Neural progenitor cell (in vitro differentiated cells): ENCODE measurements at places on chromosomes 4 and X.
A peak's percentile ranks its signal among the peaks of the same experiment; 100 is the strongest.

- DNase-seq: no peak
These were observed 167.8 kb downstream of the ZNF330 start for GRCh38 chr4:141388481-141388880.

- DNase-seq: no peak
These were observed 1380.4 kb downstream of the STIM2 start for GRCh38 chr4:28241021-28241420.

- DNase-seq: no peak
These were observed 41.0 kb upstream of the PDLIM5 start for GRCh38 chr4:94410678-94411206.

DNA sequence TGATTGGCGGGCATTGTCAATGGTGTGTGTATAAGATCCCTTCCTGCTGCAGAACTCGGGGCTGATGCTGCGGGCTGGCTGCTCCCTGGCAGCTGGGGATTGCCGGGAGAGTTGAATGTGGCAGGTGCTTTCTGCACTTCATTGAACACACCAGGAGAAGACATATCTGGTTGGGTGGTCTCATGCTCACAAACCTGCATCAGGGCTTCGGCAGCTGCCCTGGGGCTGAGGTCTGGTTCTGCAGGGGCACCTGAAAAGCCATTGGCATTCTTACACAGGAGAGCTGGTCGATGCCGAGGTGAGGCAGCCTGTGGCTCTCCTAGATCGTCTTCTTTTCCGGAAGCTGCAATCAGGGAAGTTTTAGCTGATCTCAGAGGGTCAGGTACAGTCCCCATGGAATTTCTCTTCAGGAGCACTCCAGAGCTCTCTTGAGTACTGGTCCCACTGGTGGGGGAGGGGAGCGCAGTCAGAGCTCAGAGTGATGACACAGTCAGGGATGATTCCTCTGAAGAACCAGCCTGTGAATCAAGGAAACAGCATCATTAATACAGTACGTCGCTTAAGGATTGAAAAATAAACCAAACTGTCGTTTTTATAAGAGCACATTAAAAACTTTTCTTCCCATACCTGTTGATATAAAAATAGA is 57.8 kb downstream of the GPRIN3 start:
- DNase-seq: no peak

- DNase-seq: peak; percentile 62
These were observed 275.1 kb downstream of the GPM6A start for GRCh38 chr4:175536852-175537453.

DNA sequence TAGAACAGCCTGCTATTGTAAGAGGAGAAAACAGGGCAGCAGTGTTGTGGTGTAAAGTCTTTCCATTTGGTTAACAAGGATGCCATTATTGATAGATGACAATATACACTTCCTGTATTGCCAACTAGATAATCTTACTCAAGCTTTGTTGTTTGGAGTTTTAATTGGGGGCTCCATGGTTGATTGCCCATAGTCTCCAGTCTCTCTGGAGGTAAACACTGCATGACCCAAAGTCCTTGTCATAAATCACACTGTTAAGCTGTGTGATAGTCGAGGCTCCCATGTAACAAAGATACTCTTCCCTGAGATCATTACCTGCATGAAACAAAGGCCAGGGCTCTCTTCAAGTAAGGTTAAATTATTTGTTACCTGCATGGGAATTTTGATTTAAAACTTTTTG is 394.6 kb downstream of the C4orf33 start:
- DNase-seq: no peak

GRCh38 chr4:75015627-75016026 is 82.7 kb downstream of the PARM1 start:
- no peak for DNase-seq
